Stimulated activated naive CD8-positive, alpha-beta T cell treated with anti-CD3 and anti-CD28 coated beads, Interleukin-15, Interleukin-2, amounts not matched to agents 100 U/mL and 50 U/mL, for 24 hours (primary cell): ENCODE measurements at places on chromosomes 1 and 21.

GRCh38 chr1:173365341-173365740, 111.8 kb upstream of the PRDX6 start:
- no peak for DNase-seq

DNA sequence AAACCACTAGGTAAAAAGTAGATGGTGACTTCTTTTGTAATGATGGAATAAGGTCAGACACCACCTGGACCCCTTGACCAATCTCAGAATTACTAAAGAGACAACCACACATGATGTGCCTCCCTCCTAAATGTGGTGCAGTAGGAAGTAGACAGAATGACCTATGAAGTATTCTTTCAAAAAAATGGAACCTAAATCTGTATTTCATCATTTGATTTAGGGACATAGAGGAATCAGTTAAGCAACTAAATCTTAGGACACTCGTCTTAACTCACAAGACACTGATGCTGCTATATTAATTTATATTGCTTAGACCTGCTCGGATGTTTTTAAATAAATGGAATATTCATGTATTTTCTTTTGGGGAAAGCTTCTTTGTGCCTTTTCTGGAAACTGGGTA, 80.9 kb upstream of the IRF2BP2 start:
- DNase-seq = no peak

- no peak for DNase-seq
Observed at GRCh38 chr1:214492401-214493075, 58.9 kb downstream of the PTPN14 start.

DNA sequence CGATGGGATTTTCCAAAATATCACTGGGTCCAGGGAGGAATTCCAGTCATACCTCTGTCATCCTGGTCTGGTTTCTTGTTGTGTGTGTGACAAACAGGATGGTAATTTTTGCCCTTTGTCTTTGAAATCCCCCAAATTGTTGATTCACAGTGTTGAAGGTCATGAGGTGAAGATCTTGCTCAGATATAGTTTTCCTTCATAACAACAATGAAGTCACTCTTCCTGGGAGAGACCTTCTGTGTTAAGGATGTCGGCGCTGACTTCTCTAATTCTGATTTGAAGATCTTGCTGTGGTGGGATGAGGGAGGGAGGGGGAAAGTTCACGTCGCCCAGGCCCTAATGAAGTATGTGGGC, 32.2 kb upstream of the MPZL1 start:
- DNase-seq = no peak

GRCh38 chr1:173453982-173454381, 23.2 kb upstream of the PRDX6 start:
- no peak for DNase-seq

DNA sequence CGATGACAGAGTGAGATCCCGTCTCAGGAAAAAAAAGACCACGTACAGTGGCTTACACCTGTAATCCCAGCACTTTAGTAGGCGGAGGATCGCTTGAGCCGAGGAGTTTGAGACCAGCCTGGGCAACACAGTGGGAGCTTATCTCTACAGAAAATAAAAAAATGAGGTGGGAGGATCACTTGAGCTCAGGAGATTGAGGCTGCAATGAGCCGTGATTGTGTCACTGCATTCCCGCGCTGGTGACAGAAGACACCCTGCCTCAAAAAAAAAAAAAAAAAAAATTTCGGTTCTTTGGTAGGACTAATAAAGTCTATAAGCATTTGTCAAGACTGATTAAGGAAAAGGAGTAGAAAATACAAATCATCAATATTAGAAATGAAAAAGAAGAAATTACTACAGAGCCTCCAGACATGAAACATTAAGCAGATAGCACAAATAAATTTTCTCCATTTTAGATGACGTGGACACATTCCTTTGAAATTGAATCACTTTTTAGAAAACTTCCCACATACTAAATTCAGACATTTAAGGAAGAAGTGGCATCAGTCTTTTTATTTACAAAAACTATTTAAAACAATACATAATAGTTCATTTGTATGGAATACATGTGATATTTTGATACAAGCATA, 30.4 kb downstream of the MORC3 start:
- no peak for DNase-seq

- no peak for DNase-seq
Observed at GRCh38 chr1:57874418-57874877, 450.6 kb upstream of the DAB1 start.

- no peak for DNase-seq
Observed at GRCh38 chr1:157438613-157439012, 113.7 kb downstream of the FCRL5 start.

GRCh38 chr1:16203550-16203949, 8.9 kb downstream of the ARHGEF19 start:
- DNase-seq = no peak

GRCh38 chr1:47661040-47661439, 223.2 kb downstream of the FOXD2 start:
- no peak for DNase-seq

DNA sequence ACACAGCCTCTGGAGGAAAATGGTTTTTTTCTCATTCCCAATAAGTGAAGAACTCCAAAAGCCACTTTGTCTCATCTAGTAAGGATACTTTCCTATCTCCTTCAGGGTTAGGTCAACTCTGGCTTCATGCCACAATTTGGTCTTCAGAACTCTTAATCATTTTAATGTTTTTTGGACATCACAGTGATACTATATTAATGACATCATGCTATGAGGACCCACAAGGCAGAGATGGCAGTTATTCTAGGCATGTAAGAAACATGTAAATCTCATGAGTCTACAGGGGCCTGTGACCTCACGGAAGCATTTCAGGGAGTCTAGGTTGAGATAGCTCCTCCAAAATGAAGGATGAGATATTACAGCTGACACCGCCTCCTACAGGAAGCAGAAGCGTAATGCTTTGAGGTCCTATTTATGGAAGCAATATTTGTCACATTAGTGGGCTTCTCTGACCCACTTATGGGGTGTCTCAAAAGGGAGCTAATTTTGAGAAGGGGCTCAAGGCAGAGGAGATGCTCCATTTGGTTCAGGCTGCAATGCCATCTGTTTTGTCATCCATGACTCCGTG, 5.0 kb upstream of the GPR137B start:
- DNase-seq = no peak

DNA sequence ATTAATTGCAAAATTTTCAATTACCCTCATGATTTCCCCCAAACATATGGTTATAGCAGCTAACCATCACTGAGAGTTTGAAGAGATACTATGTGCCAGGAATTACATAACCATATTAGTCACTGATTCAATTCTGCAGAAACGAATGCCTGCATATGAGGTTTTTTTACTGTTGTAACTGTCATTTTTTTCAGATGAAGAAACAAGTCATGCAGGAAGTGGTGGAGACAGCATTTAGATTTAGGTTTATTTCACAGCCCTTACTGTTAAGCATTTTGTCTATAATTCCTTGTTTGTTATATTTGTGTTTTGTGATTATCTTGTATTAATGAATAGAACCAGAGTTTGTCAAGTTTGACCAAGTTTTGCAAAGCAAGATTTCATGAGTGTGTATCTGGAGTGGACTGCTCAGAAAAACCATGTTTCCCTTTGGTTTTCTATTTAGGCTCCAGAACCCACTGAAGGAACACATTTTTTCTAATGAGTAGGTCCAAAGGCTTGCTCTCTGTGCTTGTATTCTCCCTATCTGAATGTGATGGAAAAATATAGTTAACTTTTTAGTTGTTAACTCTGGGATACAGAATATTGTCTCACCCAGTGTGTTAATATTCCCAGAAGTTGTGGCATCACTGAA, 308.5 kb upstream of the ADAMTS5 start:
- DNase-seq = no peak

DNA sequence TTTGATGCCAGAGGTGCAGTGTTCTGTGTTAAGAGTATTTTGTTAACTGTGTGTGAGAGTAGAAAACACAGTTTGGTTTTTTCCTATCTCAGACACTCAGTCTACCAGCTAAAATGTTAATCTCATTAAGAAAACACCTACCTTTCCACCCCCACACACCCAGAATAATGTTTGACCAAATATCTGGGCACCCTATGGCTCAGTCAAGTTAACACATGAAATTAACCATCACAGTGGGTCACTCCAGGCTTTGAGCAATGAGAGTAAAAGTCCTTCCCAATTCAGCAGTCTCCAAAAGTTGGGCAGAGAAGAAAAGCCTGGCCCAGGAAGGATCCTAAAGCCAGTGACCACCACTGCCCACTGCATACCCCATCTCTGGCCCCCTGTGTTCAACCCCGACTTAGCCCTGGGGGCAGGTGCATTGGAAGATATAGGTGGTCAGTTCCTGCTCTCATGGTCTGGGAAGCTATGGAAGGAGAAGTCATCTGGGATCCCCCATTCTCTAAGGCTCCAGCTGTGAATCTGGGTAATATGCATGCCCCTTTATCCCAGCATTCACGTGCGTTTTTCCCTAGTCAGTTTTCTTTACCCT, 50.2 kb upstream of the CSF3R start:
- DNase-seq = no peak

DNA sequence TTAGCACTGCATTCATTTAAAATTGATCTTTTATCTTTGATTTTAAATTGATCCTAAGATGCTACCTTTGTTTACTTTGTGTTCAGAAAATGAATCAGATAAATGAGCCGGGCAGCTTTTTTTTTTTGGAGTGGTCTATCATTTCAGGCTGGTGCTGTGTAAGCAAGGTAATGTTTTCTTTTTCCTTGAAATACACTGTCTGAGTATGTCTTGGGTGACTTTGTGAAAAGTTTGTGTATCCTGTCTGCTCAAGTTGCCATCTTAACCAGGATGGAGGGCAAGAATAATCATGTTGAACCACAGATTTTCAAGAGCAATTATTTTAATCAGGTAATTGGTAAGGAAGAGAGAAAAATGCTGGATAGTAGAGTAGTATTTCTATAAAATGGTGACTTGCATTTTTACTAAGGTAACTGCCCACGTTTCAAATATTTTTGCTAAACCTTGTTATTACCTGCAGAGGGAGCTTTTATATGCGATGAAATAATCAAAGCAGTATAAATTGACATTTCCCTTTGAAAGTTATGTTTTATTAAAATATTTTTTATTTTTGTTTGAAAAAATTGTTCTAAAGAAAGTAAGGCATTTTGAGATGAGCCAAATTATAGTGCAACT, 11.1 kb downstream of the ADGRL2 start:
- no peak for DNase-seq

GRCh38 chr1:21687081-21687529, 17.9 kb upstream of the RAP1GAP start:
- no peak for DNase-seq

GRCh38 chr1:98888869-98889268, 115.8 kb downstream of the PLPPR5 start:
- no peak for DNase-seq

DNA sequence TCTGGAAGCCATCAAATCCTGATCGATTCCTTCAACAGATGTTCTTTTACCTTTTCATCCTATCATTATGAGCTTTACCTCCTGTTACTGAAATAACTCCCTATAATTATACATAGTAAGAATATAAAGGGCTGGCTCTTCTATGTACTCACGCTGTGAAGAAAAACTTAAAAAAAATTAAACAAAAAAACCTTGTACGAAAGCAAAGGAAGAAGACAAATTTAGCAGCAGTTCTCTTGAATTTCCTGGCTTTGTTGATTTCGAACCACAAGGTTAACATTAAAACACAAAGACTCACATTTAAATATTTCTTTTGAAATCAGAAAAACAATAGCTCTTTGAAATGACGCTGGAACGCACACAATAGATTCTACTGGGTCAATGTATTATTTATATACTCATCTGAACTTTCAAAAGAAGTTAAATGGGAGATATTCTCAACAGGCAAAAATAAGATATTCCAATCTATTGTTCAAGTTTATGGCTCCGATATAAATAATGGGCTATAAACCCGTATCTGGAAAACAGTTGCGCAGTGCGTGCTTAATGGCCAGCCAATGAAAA, 13.6 kb upstream of the SPEN start:
- no peak for DNase-seq

DNA sequence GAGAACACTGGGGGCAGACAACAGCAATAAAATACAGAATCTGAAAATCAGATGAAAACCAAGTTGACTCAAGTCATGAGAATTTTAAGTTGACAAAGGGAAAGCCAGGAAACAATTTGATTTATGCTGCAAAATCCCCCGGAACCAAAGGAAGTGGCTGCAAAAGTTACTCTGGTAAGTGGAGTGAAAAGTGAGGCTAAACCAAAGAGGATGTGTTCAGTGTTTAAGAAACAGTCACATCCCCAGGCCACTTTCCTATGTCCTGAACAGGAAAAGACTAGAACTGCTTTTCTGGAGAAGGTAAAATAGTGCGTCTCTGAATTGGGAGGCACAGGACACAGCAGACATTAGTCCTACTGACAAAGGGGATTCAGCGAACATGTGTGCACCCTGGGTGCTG, 5.9 kb downstream of the TARBP1 start:
- DNase-seq = no peak

GRCh38 chr1:46451948-46452930, 37.4 kb upstream of the DMBX1 start:
- no peak for DNase-seq

GRCh38 chr21:40461008-40461407, 385.9 kb downstream of the DSCAM start:
- no peak for DNase-seq
